ENCODE measurements at places on chromosomes 2 and 18. TPM values are rescaled to one million over a fixed set of nuclear protein-coding genes. Genes with fewer than 3 reads are reported as not detected.

- H3K27ac ChIP-seq: no peak overlapping the region
- DNase-seq: no peak
- H3K4me1 ChIP-seq: no peaks in the 10 kb centered on the region
- H3K36me3 ChIP-seq: no peaks in the 10 kb centered on the region
- no peaks in the 10 kb centered on the region for H3K27me3 ChIP-seq
- no peak overlapping the region for H3K4me3 ChIP-seq
Measured at GRCh38 chr18:13549880-13550232, 176.5 kb downstream of the FAM210A start.

- no peak overlapping the region for H3K27ac ChIP-seq
- no peaks in the 10 kb centered on the region for H3K4me1 ChIP-seq
- H3K36me3 ChIP-seq: no peaks in the 10 kb centered on the region
- DNase-seq: no peak
- no peaks in the 10 kb centered on the region for H3K27me3 ChIP-seq
Measured at GRCh38 chr2:81895620-81896250, 1591.2 kb upstream of the LRRTM1 start.

CYS1 gene
- 0.56 TPM for total RNA-seq

GRCh38 chr18:48609114-48609513, 70.3 kb downstream of the CTIF start:
- no peaks in the 10 kb centered on the region for H3K36me3 ChIP-seq
- no peak overlapping the region for H3K4me3 ChIP-seq
- no peaks in the 10 kb centered on the region for H3K27me3 ChIP-seq
- peaks cover 41% of the 10 kb centered on the region for H3K4me1 ChIP-seq
- DNase-seq: no peak

DNA sequence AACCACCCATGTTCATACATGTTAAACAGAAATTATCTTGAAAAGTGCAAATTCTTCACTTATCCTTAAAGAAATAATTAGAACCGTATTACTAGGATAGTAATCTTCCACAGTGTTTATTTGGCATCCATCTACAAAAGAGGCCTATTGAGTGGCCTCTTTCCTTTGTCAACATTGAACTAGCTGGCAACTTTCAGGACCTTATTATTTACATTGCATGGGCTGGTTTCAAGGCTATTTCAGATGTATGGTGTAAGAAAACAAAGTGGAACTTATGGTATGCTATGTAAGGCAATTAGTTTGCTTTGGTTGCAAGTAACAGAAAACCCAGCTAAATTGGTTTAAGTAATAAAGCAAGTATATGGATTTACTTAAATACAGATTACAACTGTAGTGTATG, 324.6 kb downstream of the RBM43 start:
- H3K4me1 ChIP-seq: peaks cover 20% of the 10 kb centered on the region
- no peaks in the 10 kb centered on the region for H3K27me3 ChIP-seq
- H3K27ac ChIP-seq: no peak overlapping the region
- H3K36me3 ChIP-seq: no peaks in the 10 kb centered on the region
